ENCODE measurements at places on chromosomes 5 and 9.

DNA sequence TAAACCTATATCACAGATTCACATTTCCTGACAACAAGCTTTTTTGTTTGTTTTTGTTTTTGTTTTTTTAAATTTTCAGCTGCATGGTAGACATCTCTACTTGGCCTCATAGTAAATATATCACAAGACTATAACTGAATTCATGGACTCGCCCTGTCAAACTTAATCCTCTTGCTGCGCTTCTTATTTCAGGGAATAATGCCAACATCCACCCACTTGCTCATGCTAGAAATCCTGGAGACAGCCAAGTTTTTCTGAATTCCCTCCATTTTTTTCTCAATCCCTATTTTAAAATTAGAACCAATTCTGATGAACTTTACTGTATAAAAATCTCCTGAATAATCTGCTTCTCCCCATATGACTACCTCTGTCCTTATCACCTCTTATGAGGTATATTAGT is 283.6 kb upstream of the RPS23 start:
- DNase-seq = no peak

GRCh38 chr5:62550103-62550502 is 28.5 kb upstream of the LRRC70 start:
- no peak for DNase-seq

DNA sequence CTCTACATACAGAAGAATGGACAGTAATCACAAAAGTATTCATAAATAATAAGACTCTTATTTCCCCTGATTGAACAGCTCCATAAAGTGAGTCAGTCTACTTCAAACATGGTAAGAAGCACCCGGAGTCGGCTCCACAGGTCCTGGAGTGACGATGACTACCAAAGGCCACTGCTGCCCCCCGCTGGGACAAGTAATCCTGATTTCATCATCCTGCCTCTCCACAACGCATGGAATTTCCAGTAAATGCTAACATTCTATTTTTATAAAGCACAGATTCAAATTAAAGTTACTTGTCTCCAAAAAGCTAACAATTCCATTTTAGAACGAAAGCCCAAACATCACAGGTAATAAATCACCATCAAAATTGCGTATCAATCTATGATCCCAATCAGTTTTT is 16.2 kb downstream of the ATPSCKMT start:
- DNase-seq = no peak

DNA sequence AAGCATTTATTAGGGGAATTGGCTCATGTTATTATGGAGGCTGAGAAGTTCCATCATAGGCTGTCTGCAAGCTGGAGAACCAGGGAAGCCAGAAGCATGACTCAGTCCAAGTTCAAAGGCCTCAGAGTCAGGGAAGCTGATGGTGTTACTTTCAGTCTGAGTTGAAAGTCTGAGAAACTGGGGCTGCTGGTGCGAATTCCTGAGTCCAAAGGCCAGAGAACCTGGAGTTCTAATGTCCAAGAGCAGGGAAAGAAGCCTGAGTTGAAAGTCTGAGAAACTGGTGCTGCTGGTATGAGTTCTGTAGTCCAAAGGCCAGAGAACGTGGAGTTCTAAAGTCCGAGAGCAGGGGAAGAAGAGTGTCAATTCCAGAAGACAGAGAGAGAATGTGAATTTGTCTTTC is 641.1 kb downstream of the ISL1 start:
- DNase-seq = no peak

DNA sequence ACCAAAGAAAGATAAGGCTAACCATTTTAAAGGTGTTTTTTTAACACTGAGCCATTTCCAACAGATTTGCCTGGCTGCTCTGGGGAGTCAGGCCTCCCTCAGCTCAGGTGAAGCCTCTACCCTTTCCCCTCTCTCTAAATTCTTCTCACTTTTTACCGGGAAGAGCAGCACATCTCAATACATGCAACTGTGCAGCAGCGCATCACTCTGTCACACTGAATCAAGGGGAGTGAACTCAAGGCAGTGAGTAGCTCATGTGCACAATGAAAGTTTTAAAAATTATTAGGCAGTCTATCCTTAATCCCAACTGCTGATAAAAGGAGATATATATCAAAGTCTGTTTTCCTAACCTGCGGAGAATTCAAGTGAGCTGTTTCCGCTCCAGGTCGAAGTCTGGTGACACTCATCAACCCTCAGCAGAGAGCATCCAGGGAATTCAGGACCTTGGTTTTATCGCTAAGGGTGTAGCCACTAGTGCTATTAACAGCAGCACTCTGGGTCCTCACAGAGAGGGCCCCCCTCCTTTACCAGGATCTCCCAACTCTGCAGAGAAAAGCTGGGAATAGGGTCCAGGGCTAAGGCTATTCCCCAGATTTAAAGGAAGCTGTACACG is 1.0 kb downstream of the CEMIP2 start:
- DNase-seq = no peak

DNA sequence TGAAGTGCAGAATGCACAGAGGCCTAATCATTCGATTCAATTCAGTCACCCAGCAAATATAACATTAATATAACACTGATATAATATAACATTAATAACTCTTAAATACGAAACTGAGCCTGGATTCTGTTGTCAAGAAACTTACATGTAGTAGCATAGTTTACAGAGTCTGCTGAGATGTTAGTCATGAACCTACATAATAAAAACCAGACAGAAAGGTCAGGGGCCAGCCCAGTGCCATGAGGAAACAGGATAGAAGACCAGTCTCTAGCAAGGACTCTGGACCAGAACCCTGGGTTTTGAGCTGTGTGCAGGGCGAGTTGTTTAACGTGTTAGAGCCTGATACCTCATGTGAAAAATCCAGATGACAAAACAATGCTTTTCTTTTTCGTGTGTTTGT is 234.7 kb downstream of the NR2F1-AS1 start:
- no peak for DNase-seq

DNA sequence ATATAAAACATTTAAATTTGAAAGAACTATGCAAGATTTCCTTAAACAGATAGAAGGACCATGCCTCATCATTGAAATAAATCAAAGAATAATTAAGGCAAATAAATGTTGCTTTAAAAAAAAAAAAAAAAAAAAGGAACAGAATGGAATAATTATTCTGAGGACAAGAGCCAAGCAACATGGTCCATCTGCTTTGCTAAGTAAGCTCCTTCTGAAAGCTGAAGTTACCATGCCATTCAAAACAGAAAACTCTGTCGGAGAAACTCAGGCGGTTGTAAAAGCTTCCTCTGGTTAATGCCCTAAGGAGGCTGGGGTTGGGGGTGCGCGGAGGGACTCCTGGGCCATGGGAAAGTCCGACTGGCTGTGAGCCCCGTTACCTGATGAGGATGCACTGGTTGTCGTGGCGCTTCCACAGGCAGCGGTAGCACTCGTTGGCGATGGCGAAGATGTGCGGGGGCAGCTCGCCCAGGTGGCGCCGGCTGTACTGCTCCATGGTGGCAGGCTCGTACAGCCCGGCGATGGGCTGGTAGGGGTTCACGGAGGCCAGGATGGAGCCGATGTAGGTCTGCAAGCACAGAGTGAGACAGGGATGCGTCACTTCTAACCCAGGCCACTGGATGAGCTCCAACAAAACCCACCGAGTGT is 141.7 kb downstream of the MYO10 start:
- no peak for DNase-seq

- no peak for DNase-seq
Observed at GRCh38 chr5:73899916-73900315, 273.9 kb downstream of the ARHGEF28 start.

Data from stimulated activated CD4-positive, alpha-beta T cell treated with anti-CD3 and anti-CD28 coated beads, Interleukin-4, amount 100 ng/mL, for 4 hours (primary cell).